GM23248 (cell line): ENCODE measurements at places on chromosomes 16 and 17. TPM values are rescaled to one million over a fixed set of nuclear protein-coding genes. Genes with fewer than 3 reads are reported as not detected.

NLRC3 gene
- polyA plus RNA-seq, result 0.11 and 0.22 TPM in 2 replicates

GRB7 gene
- not detected in 2 replicates for polyA plus RNA-seq

SMIM22 gene
- polyA plus RNA-seq, result not detected in 2 replicates

FBXL16 gene
- polyA plus RNA-seq, result 0.16 and 0.29 TPM in 2 replicates

CCL7 gene
- 2.4 and 2.7 TPM in 2 replicates for polyA plus RNA-seq

MRPL10 gene
- polyA plus RNA-seq, result 30.6 and 35.1 TPM in 2 replicates

TBX21 gene
- polyA plus RNA-seq, result not detected in 2 replicates

NPTX1 gene
- 0.39 and 0.43 TPM in 2 replicates for polyA plus RNA-seq

FBXW10B gene
- polyA plus RNA-seq, result 0.15 TPM in 1 of 2 replicates, not detected in the other

C17orf113 gene
- not detected in 2 replicates for polyA plus RNA-seq

BRIP1 gene
- 1.8 and 2.2 TPM in 2 replicates for polyA plus RNA-seq

LCAT gene
- polyA plus RNA-seq, result 5.3 and 5.4 TPM in 2 replicates

CASKIN1 gene
- not detected in 2 replicates for polyA plus RNA-seq

STH gene
- polyA plus RNA-seq, result not detected in 2 replicates

KRT27 gene
- polyA plus RNA-seq, result not detected in 2 replicates

IRX6 gene
- polyA plus RNA-seq, result not detected in 2 replicates
